HFFc6 (cell line): ENCODE measurements at places on chromosomes 2 and 18. TPM values are rescaled to one million over a fixed set of nuclear protein-coding genes. Genes with fewer than 3 reads are reported as not detected.

- no peaks in the 10 kb centered on the region for H3K36me3 ChIP-seq
- H3K27me3 ChIP-seq: peaks cover 2% of the 10 kb centered on the region; the same call in 1 of the 2 replicates
- H3K27ac ChIP-seq: no peak overlapping the region
- peaks cover 13% of the 10 kb centered on the region; the same call in 1 of the 2 replicates for H3K4me1 ChIP-seq
Measured at GRCh38 chr2:196961889-196962288, 35.4 kb upstream of the PGAP1 start.

DNA sequence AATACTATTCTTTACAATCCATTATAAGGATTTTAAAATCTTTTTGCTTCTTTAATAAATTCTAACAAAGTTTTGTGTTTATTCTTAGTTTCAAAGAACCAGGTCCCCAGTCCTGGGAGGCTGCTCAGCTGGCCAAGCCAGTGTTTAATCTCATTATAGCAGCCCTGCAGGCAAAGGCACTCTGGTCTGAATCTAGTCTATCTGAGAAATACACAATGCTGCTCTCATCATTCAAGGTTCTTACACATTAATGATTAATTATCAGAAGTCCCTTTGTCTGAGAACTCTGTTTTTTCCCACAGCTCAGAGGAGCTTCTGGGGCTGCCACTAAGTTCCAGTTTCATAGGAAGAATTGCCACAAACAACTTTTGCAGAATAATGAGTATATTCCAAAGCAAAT is 27.7 kb downstream of the KCTD18 start:
- H3K4me1 ChIP-seq: peaks cover 61% of the 10 kb centered on the region
- H3K27ac ChIP-seq: no peak overlapping the region
- no peaks in the 10 kb centered on the region for H3K27me3 ChIP-seq
- no peak overlapping the region for H3K4me3 ChIP-seq
- H3K36me3 ChIP-seq: peaks cover 23% of the 10 kb centered on the region

LCT gene
- total RNA-seq: not detected in 3 replicates

DNA sequence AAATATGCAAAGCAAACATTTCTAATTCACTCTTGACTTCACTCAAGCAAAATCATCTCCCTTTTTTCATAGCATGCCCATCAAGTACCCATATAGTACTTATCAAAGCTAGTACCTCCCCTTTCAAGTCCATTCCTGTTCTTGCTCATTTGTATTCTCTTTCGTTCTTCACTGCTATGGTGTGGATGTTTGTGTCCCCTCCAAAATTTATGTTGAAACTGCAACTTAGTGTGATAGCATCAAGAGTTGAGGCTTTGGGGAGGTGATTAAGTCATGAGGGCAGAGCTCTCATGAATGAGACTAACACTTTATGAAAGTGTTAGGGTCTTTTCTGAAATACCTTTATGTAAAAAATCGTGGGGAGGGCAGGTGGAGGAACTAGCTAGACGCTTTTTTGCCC is 52.9 kb downstream of the RNU4ATAC start:
- peaks cover 31% of the 10 kb centered on the region for H3K4me1 ChIP-seq
- H3K27ac ChIP-seq: no peak overlapping the region
- no peak overlapping the region for H3K4me3 ChIP-seq
- peaks cover 8% of the 10 kb centered on the region; the same call in 1 of the 2 replicates for H3K36me3 ChIP-seq
- no peak for DNase-seq

DNA sequence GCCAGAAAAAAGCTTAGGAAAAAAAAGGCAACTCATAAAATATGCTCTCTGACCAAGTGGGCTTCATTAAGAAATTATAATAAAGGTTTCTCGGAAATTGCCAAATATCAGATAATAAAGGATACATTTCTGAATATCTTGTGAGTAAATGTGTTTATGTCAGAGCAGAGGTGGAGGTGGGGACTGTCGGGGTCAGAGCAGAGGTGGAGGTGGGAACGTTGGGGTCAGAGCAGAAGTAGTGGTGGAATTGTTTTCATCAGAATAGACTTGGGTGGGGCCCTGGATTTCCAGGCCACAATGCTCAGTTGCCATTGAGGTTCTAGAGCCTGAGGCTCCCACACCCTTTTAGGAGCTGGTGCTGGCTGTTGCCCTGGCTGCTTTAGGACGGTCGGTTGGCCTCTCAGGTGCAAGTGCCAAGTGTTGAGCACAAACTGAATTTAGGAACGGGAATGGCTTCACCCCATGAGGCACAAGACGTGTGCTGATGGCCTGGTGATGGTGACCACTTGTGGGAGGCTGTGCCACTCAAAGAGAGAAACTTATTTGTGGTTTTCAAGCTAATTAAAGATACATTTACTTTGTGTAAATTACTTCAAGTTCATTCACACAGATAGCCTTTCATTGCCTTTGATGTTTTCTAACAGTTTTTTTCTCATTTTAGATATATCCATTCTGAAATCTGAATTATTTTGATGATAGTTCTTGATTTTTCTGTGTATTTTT is 131.5 kb downstream of the ATP9B start:
- no peak overlapping the region for H3K27ac ChIP-seq
- H3K4me1 ChIP-seq: peaks cover 20% of the 10 kb centered on the region
- no peak for DNase-seq
- H3K4me3 ChIP-seq: no peak overlapping the region

- DNase-seq: peak; percentile 28
- H3K36me3 ChIP-seq: peaks cover 17% of the 10 kb centered on the region; the same call in 1 of the 2 replicates
- no peak overlapping the region; the same call in 1 of the 2 replicates for H3K27ac ChIP-seq
- no peak overlapping the region for H3K4me3 ChIP-seq
Measured at GRCh38 chr2:205580212-205580987, 101.9 kb upstream of the NRP2 start.

LONRF2 gene
- total RNA-seq: not detected in 2 replicates

GREB1 gene
- 0.09 and 0.18 TPM in 2 replicates for total RNA-seq

DNA sequence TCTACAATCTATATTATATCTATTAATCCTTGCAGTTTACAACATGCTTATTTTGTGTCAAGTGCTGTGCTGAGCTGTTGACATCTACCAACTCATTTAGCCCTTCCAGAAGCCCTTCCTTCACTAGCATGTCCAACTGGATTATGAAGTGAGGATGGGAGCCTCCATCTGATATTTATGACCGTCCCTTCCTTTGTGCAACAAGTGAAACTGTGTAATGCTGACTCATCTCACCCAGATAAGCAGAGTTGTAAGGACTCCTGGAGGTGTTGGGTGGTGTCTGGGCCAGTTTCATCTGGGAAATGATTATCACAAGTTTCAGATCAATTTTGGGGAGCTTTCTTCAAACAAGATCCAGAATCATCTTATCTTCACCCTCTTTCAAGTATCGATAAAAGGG is 156.6 kb upstream of the ETAA1 start:
- no peak overlapping the region for H3K27ac ChIP-seq
- peaks cover 11% of the 10 kb centered on the region for H3K4me1 ChIP-seq
- peak; percentile 5 for DNase-seq
- no peaks in the 10 kb centered on the region for H3K36me3 ChIP-seq
